COR-L47 (cell line): ENCODE measurements at places on chromosomes 4 and X.
A peak's percentile ranks its signal among the peaks of the same experiment; 100 is the strongest.

GRCh38 chrX:12820737-12821136 lies 29.5 kb downstream of the PRPS2 start:
- no peak for DNase-seq

DNA sequence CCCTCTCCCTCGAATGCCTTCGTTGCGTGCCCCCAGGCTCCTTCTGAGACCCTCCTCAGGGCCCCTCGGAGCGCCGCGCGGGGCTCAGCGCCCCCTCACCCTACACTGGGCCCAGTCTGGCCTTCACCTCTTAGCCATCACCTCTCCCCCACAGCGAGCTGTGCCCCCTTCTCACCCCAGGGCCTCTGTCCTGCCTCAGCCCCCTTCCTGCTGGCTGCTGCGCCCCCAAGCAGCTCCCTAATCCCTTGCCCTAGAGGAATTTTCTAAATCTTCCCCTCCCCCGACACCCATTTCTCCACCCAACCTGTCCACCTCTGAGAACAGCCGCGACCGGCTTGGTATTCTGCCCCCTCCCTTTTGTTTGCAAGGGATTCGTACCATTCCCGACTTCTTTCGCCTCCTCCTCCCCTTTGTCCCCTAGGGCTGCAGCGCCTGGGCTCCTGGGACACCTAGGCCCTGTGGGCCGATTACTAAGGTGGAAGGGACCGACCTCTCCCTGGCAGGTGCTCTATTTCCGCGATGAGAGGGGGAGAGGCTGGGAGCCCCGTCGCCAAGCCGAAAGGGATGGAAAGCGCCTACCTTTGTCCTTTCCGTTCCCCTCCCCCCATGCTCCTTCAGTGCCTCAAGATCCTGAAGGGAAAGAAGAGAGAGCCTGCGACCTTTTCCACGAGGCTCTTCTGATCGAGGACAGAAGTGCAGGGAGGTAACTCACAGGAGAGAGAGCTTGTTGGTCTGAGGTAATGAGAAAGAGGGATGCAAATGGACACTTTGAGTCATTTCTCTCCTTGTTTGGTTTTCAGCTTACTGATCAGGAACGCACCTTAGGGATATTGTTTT lies 10.9 kb downstream of the DLG3 start:
- DNase-seq: no peak

DNA sequence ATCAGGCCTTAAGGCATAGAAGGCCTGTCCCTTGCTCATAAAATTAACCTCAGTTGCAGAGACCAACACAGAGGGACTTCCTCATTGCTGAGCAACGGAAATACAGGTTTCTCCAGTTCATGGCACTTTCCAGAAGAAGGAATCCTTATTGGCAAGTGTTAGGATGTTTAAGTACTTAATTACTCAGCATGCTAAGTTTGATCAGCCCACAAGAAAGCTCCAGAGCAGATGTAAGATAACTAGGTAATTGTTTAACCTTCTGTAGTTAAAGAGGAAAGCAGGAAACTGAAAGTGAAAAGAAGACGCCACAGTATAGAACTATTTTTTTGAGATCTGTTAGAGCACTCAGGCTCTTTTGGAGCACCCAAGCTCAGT lies 33.5 kb downstream of the SMS start:
- DNase-seq: no peak

DNA sequence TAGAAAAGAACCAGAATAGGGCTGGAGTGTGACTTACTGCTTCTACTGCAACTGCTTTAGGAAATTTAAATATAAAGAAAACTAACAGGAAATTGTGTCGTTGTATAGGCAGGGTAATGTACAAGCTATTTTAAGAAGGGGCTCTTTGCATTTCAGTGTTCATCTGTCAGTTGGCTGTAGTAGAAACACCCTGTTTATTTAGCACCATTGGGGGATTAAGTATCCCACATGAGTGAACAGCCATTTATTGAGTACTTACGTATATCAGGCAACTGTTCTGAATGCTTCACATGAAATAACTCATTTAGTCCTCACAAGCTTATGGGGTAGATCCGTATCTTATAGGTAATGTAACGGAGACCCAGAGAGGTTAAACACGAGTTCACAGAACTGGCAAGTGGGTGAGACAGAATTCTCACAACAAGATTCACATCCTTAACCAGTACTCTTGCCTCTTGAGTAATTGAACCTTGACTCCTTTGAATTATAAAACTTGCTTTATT lies 23.9 kb downstream of the STIM2 start:
- no peak for DNase-seq

DNA sequence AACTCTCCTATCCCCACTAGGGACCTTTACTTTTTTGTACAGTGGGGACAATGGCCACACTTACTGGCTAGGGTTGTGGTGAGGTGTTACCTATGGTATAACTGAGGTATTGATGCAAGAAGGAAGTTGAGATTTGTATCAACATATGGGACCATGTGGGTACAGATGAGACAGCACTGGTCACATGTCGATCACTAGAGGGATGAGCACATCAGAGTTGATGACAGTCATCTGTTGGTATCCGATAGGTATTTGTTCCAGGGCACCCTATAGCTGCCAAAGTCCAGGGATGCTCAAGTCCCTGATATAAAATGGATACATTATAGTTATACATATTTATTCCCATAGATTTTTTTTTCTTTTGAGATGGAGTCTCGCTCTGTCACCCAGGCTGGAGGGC lies 12.6 kb upstream of the SLC10A3 start:
- no peak for DNase-seq

DNA sequence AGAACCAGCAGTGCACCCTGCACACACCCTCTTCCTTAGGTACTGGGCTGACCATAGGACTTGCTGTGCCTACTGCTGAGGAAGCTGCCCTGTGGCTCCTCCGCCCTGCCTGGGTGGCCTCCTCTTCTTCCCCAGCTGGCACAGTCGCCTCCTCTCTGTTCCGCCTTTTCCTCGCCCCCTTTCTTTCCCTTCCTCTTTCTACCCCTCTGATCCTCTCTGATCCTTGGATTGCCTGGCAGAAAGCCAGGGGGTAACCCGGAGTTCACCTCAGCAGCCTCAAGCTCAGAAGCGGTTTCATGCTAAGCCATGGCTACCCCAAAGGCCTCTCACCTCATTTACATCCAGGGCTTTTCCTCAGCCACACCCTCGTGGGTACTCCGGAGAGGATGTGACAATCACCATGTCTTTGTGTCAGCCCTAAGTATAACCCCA lies 136.2 kb downstream of the SMIM20 start:
- DNase-seq: no peak

DNA sequence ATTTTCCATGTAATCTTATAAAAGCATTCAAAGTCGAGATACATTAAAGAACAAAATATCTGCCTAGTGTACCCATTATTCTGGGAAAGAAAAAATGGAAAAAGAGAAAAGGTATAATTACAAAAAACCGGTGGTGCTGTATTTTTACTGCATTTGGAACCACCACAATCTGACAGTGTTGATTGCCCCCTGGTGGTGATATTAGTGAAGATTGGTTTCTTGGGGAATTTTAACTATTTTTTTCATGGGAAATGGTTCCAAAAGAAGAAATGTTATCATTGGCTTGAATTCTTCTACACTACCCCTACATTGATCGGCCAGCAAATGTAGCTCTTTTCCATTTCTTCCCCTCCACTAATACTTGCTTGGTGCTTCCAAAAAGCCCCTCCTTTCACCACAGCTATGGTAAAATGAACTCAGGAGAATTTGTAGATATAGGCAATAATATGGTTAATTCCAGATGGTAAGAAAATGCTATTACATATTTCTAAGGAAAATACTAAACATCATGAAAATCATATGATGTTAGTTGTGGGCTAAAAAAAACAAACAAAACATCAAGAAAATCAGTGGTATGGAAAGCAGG lies 50.0 kb downstream of the COX18 start:
- DNase-seq: peak; percentile 53

DNA sequence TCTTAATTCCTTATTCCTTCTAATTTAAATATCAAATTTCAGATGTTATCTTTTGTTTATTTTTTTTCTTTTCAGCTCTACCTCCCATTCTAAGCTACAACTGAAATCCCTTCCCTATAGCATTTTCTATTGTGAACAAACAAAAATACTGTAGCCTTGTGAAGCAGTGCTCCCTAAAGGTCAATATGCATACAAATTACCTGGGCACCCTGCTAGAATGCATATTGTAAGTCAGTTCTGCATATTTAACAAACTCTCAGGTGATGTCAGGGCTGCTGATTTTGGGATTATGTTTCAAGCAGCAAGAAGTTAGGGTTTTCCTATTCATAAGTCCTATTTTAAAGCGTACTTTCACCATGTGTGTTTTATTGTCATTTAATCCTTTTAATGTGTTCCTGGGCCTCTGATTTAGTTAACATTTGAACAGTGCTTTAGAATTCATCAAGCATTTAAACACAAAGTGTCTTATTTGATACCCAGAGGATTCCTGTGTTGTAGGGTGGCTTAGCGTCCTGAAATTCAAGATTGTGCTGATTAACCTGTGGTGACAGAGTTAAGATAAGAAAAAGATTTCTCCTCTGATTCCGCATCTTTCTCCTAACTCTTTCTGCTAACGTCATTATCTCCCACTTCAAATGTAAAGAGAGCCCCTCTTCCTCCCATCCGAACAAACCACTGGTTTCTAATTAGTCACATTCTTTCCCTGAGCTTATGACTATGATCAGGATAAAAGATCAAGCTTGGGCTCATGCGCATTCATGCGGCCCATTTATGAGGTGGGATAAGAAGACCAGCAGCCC lies 221.3 kb downstream of the ANK2 start:
- no peak for DNase-seq

GRCh38 chr4:14908635-14909034 lies 93.6 kb upstream of the CPEB2 start:
- no peak for DNase-seq

DNA sequence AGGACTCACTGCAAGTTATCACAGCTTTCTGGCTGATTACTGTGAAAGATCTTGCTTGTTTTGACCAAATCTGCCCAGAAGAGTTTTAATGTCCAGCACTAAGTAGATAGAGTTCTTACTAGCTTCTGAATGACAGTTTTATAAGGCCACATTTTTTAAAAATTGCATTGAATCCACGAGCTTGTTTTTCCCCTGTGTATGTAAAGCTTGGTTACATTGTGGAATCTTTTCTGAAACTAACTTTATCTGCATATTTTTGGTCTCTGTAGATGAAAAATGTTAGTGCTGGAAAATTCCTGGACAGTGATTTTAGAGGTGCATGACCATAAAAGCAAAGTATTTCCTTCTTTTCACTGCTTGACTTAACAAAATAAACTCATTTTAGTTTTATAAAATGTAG lies 650.3 kb upstream of the FAM241A start:
- no peak for DNase-seq

- DNase-seq: no peak
These were observed 10.8 kb downstream of the LARP7 start for GRCh38 chr4:112647785-112648184.

DNA sequence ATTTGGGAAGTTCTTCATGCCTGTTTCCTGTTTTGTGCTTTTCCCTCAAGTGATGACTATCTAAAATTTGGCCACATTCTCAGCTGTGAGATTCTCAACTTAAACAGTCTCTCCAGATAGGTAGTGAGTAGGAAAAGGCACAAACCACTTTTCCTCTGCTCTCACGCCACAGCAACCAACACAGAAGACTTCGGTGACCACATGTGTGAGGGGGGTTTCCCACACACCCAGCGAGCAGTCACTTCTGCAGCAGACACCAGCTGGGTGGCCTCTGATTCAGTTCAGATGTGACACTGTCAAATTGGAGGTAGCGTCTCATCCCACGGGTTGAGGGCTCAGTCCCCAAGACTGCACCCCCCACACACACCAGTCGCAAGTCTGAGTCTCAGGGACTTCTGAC lies 25.1 kb upstream of the CLDN34 start:
- no peak for DNase-seq

GRCh38 chr4:13920111-13920875 lies 292.8 kb upstream of the BOD1L1 start:
- DNase-seq: no peak

DNA sequence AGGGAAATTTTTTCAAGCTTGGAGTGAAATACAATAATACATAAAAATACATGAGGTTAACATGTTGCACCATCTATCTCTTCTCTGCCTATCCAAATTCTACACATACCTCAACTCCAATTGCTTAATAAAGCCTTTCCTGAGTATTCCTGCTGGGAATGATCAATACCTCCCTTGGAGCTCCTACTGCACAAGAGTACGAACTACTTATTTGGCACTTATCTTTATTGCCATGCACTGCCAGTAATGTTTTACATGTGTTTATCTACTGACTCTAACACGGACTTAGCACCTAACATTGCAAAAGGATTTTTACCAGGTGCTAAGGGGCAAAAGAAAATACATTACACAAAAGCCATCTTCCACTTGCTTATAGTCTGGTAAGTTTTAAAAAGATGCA lies 80.2 kb downstream of the ADGRA3 start:
- DNase-seq: no peak

GRCh38 chr4:10461850-10462400 lies 4.7 kb upstream of the ZNF518B start:
- no peak for DNase-seq

DNA sequence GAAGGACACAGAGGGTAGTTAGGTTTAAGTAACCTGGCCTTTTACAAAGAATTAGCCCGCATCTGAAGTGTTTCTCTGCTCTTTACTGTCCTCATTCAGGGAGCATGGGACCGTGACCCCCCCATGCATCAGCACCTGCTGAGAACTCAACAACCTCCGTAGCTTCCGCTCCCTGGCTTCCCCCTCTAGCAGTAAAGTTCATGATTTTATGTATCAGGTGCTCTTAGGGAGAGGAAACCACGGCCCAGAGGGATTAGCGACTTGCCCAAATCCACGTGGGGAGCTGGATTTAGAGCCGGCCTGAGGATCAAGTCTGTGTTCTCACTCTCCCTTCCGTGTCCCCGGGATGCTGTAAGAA lies 284.6 kb upstream of the GATB start:
- DNase-seq: no peak

DNA sequence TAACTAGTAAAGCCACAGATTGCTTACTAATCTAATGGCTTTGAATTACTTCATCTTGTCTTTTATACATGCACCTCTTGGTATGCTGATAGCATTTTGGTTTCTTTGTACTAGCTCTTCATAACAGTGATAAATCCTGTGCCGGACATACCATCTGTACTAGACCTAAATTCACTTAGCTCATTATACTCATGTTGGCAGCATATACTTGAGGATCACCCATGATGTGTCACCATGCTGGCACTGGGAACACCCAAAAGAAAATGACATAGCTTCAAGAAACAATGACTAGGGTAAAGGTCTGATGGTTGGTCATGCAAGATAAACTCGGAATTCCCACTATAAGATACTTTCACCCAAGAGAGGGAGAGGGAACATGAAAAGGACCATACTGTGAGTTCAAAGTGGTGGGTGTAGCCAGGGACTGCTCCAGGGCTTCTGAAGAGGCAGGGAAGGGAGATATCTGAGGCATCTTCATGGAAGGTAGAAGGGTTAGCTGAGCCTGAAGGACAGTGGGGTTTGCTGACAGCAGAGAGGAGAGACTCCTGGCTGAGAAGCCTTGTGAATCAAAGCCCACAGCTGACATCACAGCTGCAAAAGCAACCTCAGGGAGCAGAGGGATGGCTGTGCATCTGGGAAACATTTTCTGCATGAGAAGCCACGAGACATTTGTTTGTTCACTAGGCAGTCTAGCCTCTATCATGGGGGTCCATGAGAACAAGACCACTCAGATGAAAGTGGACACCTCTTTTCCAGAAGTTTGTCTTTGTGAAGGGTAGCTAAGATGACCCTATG lies 314.2 kb downstream of the RAB28 start:
- no peak for DNase-seq

GRCh38 chrX:31350808-31351074 lies 278.9 kb upstream of the FTHL17 start:
- DNase-seq: peak; percentile 1
